SK-N-SH treated with all-trans-retinoic acid at 6 μM for 48 hours (cell line): ENCODE measurements at places on chromosomes 11 and 22.

- no peak for ATAC-seq
Measured at GRCh38 chr11:128784059-128784804, 82.9 kb downstream of the KCNJ1 start.

DNA sequence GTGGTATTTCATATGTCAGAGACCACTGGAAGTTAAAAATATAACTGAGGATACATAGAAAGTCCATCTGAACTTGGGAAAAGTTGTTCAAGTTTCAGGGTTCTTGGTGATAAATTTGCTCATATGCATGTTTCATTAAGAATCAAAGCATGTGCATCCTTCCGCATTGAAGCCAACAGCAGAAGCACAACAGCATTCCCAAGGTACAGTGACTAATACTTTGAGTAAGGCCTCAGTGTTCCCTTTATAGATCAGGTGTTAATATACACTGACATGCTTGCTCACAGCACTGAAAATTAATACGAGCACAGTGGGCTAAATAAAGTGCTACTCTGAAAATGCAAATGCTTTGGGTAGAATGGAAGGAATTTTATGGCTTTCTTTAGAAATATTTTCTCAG is 691.1 kb downstream of the METTL15 start:
- ATAC-seq, result no peak

- ATAC-seq, result peak; percentile 81
Measured at GRCh38 chr22:31160328-31160978, 471 bp downstream of the RNF185 start.

DNA sequence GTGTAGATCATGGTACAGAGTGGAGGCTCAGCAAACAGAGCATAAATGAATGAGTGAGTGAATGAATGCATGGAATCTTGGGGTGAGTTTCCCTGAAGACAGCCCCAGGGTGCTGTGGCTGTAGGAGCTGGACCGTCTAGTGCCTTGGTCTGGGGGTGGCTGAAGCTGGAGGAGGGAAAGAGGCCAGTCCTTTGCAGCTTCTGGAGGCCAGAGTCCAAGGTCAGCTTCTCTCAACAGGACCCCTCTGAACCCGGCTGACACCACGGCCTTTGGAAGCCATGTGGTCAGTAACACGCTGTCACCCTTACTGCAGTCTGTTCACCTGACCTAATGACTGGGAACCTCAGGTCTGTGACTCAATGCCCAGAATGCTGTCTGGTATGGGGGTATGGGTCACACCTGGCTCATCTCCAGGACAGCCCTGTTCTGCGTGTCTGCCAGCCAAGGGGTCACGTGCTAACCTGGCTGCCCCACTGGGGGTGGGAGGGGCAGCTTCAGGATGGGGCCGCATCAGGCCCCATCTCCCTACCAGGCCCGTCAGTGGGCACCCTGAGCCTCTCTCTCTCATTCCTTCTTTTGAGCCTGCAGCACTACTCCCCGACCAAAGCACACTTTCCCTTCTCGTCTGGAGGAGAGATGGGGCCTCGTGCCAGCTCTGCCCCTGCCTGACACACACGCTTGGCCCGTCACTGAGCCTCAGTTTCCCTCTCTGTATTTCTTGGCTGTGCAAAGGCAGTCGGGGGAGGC is 24.1 kb upstream of the CHKA start:
- no peak for ATAC-seq

DNA sequence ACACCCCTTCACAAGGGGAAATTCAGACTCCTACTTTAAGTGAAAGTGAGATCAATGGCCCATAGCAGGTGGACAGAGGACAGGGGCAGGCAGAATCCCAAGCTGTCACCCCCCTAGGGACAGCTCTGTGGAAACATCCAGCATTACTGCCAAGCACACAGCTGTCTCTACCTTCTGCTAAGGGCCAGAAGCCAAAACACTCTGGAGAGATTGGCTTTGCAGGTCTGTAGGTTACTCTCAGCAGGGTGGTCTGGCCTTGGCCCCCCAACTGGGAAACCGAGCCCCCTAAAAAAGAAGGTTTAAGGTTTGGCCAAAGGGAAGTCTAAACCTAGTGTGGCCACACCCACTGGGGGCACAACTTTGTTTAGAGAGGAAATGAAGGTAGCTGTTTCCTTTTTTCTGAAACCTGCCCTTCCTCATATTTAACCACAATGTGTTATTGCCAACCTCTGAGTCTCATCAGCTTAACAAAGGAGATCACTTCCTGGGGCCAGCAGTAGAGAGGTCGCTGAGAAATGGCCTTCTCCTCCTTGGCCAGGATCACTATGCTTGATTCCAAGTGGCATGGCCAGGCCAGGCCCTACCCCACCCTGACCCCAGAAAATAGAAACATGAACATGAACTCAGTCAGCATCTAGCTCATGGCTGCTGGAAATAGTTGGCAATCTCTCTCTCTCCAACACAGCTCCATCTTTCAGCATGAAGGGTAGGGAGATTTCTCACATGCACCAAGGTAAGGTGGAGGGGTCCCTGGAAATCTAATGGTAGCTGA is 25.9 kb upstream of the SCARF2 start:
- no peak for ATAC-seq

- no peak for ATAC-seq
Measured at GRCh38 chr11:104402812-104403521, 239.0 kb upstream of the PDGFD start.

- no peak for ATAC-seq
Measured at GRCh38 chr11:104776501-104777170, 121.6 kb downstream of the CASP12 start.

DNA sequence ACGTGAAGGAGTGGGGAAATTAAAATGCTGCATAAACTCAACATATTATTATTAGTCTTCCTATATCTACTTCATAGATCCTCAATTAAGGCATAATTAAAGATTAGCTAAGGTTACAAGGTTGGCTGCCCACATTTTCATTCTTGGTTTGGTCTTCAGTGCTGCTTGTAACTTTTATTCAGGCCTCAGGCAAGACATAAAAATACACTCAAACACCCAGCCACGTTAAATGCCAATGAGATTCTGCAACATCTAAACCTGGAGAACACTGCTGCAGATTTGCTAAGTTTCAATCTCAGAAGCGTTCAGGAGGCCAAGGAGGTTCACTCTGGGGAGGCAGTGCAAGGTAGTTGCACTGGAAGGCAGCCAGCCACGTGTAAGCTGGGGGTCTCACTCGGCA is 358.7 kb upstream of the NARS2 start:
- ATAC-seq, result no peak

DNA sequence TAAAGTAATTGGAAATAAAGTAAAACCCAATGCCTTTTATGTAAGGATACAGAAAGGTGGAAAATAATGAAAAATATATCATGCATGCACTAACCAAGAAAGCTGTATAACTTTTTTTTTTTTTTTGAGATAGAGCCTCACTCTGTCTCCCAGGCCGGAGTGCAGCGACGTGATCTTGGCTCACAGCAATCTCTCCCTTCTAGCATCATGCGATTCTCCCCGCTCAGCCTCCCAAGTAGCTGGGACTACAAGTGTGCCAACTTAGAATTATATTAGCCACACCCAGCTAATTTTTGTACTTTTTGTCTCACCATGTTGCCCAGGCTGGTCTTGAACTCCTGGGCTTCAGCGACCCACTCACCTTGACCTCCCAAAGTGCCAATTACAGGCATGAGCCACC is 4.5 kb downstream of the GGT5 start:
- ATAC-seq, result no peak

- ATAC-seq, result no peak
Measured at GRCh38 chr11:76495019-76495418, 50.2 kb downstream of the EMSY start.

- ATAC-seq, result no peak
Measured at GRCh38 chr22:45493286-45493771, 9.4 kb upstream of the FBLN1 start.

- ATAC-seq, result no peak
Measured at GRCh38 chr11:17578958-17579357, 31.9 kb downstream of the OTOG start.

DNA sequence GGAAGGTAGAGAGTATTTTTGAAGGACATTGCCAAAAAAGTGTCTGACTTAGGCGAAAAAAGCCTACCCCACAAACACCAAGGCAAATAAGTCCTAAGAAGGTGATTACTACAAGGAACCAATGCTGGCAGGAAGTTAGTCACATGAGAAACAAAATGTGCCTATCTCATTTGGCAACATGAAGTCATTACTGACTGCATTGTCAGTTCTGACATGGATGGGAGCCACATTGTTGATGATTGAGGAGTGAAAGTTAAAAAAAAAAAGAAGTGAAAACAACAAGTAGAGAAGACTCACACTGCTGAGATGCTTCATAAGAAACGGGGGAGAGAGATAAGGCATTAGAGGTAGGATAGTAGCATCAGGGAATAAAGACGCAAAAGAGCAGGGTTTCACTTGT is 141.5 kb upstream of the FAT3 start:
- no peak for ATAC-seq

- no peak for ATAC-seq
Measured at GRCh38 chr11:16814410-16815046, 76.1 kb downstream of the C11orf58 start.

- peak; percentile 97 for ATAC-seq
Measured at GRCh38 chr22:36757668-36758211, 18.2 kb downstream of the IFT27 start.

DNA sequence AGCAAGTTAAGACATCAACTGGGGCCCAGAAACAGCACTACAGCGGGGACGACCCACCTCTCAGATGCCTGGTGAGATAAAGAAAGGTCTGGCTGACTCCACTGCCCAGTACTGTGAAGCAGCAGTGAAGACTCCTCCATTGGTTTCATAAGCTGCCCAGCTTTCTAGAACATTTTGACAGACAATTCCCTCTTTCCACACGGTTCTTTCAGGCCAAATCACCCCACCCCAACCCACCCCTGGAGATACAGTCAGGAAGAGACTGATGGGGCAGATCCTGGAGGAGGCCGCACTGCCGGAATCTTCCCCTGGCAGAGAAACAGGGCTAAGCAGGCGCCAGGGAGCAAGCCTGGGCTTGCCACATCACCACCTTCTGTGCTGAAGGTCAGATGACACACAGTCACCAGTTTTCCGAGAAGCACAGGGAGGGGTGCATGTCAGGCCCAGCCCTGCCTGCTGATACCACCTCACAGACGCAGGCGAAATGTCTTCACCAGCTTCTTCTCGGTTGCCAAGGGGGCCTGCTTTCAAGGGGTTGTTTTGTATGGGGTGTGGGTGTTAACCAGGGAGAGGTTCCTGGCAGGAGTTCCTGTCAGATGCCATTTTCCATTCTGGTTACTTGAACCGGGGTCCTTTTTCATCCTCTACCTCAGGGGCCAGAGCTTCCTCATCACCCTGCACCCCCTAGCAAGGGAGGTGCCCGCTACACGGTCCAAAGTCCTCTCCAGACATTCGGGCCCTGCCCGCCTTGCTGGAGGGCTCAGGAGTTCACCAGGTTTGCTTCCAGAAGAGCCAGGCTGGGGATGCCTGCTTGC is 1.4 kb upstream of the NEAT1 start:
- peak; percentile 38 for ATAC-seq

DNA sequence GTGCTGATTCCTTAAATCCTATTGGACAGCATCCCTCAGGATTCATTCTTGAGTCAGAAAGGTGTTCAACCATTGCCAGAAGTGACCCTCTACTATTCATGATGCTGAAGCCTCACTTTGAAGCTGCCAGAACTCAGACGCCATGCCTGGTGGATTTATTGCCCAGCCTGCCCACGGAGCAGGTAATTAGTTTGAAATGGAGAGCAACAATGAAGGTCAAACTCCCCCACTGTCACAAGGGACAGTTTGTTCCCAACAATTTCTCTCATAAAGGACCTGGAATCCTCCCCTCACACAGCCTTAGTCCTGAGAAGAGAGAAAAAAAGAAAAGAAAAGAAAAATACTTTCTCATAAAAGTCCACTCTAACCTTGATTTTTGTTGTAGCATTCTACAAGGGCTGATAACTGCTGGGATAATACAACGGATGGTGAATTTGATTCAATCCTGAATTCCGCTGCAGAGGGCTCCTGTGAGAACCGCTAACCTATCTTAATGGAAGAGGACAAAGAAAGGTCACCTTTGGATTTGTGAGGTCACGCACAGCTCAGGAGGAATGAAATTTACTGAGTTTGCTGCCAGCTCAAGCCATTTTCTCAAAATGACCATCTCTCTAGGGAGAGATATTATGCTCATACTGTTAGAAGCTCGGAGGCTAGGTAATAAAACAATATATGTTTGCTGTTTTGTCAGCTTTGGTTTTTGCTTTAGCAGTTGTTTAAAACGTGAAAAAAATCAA is 161.6 kb upstream of the SYN3 start:
- no peak for ATAC-seq

GRCh38 chr11:72514331-72514730 is 80.0 kb upstream of the CLPB start:
- no peak for ATAC-seq

GRCh38 chr11:110243791-110244190 is 52.6 kb downstream of the RDX start:
- no peak for ATAC-seq

DNA sequence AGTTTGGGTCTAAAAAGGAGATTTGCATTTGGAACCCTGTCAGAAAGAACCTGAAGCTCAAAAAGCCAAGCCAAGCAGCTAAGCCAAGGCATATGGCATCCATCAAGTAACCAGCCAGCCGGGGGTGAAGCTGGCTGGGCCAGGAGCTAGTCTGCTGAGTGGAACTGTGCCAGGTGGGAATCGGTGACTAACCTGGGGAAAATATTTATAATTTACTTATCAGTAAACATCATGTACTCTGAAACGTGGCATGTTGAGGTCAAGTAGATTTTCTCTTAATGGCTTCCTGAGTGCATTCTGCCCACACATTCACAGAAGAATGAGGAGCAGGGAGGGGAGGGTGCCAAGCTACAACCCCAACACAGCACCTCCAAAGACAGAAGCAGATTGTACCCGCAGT is 70.5 kb upstream of the SESN3 start:
- peak; percentile 49 for ATAC-seq

DNA sequence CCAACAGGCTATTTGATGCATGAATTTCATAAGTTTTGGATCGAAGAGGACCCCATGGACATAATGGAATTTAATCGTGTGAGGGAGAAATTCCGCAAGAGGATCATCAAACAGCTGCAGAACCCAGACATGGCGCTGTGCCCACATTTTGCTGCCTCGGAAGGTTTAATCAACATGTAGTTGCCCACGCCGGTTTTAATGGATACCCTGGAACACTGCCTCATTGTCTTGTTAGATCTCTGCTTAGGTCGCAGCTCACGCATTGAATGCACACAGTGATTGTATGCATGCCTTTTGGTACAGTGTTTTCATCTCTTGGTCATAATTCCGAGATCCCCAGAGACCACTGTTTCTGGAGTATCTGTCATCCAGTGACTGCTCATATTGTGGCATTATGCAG is 46.8 kb downstream of the SLN start:
- ATAC-seq, result no peak

DNA sequence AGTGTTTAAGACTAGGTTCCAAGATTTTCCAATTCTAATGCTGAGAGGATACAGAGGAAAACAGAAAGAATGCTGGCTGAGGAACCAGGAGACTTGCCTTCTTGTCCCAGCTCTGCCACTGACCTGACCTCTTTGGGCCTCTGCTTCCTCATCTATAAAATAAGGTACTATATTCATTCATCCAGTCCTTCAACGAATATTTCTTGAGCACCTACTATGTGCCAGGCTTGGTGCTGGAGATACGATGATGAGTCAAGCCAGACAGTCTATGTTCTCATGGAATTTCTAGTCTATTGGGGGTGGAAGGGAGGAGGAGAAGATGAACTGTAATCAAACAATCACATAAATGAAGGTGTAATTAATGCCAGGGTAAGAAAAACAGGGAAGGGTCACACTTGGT is 27.8 kb upstream of the UPB1 start:
- peak; percentile 57 for ATAC-seq
